ENCODE measurements at places on chromosomes 5 and 9. TPM values are rescaled to one million over a fixed set of nuclear protein-coding genes. Genes with fewer than 3 reads are reported as not detected.

DNA sequence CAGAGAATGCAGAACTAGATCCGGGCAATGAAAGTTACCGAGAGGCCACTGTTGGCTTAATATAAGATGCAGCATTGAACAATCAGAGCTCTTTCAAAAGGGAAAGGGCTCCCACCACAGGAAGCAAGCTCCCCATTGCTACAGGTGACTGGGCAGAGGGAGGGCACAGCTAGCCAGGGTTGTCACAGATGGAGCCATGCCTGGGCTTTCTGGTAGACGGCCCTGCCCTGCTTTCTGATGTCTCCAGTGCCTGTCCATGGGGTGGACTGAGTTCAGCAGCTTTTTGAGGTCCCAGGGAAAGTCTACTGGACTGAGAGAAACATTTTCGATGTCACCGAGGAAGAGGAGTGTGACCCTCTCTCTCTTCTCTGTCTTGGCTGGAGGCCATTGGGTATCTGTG is 14.1 kb downstream of the RGS3 start:
- H3K27ac ChIP-seq, result peak overlapping the region; percentile 2
- peaks cover 18% of the 10 kb centered on the region for H3K4me1 ChIP-seq
- DNase-seq, result no peak
- H3K4me3 ChIP-seq, result no peak overlapping the region
- peaks cover 3% of the 10 kb centered on the region for H3K27me3 ChIP-seq

- no peak for DNase-seq
- no peak overlapping the region for H3K27ac ChIP-seq
- H3K36me3 ChIP-seq, result no peaks in the 10 kb centered on the region
- no peaks in the 10 kb centered on the region for H3K4me1 ChIP-seq
Measured at GRCh38 chr9:121767171-121767769, 115.8 kb downstream of the DAB2IP start.

- H3K27me3 ChIP-seq, result peaks cover 3% of the 10 kb centered on the region
- no peak for DNase-seq
- H3K4me1 ChIP-seq, result no peaks in the 10 kb centered on the region
- no peak overlapping the region for H3K4me3 ChIP-seq
Measured at GRCh38 chr5:34827588-34828506, 11.1 kb upstream of the TTC23L start.

- H3K27ac ChIP-seq, result no peak overlapping the region
- DNase-seq, result no peak
- H3K27me3 ChIP-seq, result peaks cover 71% of the 10 kb centered on the region
- no peak overlapping the region for H3K4me3 ChIP-seq
- H3K36me3 ChIP-seq, result peaks cover 9% of the 10 kb centered on the region
Measured at GRCh38 chr5:140835622-140836510, 1.8 kb downstream of the PCDHA7 start.

GRCh38 chr5:145968970-145969713 is 32.8 kb downstream of the SH3RF2 start:
- DNase-seq, result no peak
- no peak overlapping the region for H3K27ac ChIP-seq
- H3K27me3 ChIP-seq, result peaks cover 6% of the 10 kb centered on the region
- no peaks in the 10 kb centered on the region for H3K36me3 ChIP-seq

Gene MARCHF11
- not detected for total RNA-seq

DNA sequence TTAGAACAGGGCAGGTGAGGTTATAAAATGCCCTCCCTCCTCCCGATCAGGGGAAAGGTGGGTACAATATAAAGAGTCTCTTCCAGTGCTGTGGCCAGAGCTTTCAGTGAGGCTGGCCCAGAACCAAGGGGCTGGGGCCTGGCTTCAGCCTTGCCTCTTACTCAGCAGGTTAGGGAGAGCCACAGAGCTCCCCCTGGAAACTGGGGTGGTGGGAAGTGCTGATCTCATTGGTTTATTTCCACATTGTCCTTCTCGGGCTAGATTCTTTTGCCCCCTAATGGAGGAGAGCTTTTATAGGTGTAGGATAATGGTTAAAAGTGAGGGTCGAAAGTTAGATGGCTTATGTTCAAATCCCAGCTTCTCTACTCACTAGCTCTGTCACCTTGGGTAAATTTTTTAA is 186.7 kb upstream of the TBC1D2 start:
- H3K27ac ChIP-seq, result no peak overlapping the region
- H3K27me3 ChIP-seq, result peaks cover 2% of the 10 kb centered on the region
- no peak overlapping the region for H3K4me3 ChIP-seq
- no peaks in the 10 kb centered on the region for H3K4me1 ChIP-seq
- no peak for DNase-seq

DNA sequence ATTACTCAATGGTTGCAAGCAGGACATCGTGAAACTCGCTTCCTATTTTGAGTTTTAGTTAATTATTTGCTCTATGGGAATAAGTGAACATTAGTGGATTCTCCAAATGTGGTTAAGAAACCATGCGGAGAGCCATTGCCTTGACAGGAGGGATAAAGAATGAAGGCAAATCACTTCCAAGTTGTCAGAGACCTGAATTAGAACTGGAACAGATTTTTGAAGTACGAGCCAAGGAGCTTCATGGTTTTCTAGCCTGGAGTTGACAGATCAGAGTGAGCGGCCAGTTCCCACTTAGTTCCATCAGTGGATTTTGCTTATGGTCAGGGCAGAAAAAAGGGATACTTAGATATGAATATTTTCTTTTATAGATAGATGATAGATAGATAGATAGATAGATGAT is 171.4 kb upstream of the CDH10 start:
- H3K36me3 ChIP-seq, result no peaks in the 10 kb centered on the region
- no peak for DNase-seq
- no peak overlapping the region for H3K27ac ChIP-seq
- no peaks in the 10 kb centered on the region for H3K27me3 ChIP-seq
- H3K4me3 ChIP-seq, result no peak overlapping the region
- no peaks in the 10 kb centered on the region for H3K4me1 ChIP-seq

GRCh38 chr5:87400305-87400899 is 12.3 kb downstream of the CCNH start:
- peaks cover 33% of the 10 kb centered on the region for H3K4me1 ChIP-seq
- no peaks in the 10 kb centered on the region for H3K27me3 ChIP-seq
- DNase-seq, result no peak
- no peak overlapping the region for H3K27ac ChIP-seq
- peaks cover 39% of the 10 kb centered on the region for H3K36me3 ChIP-seq

Measured in activated naive CD8-positive, alpha-beta T cell treated with anti-CD3 and anti-CD28 coated beads for 36 hours (primary cell).